Bronchial epithelial cell (primary cell): ENCODE measurements at places on chromosomes 3 and 15. TPM values are rescaled to one million over a fixed set of nuclear protein-coding genes. Genes with fewer than 3 reads are reported as not detected.

The CAPN3 gene
- total RNA-seq: 2.1 and 3.2 TPM in 2 replicates

The ADAMTS7 gene
- total RNA-seq: 0.51 and 0.53 TPM in 2 replicates

The ECE2 gene
- not detected in 2 replicates for total RNA-seq

The HAUS2 gene
- total RNA-seq: 21.4 and 28.2 TPM in 2 replicates

The SUSD5 gene
- total RNA-seq: not detected in 2 replicates

The ZBTB47 gene
- total RNA-seq: 5.8 and 7.6 TPM in 2 replicates

The ZNF770 gene
- total RNA-seq: 59.0 and 76.2 TPM in 2 replicates

The NANOGP8 gene
- total RNA-seq: not detected in 2 replicates

The EXD1 gene
- under 0.01 and 0.13 TPM in 2 replicates for total RNA-seq
